ENCODE measurements at places on chromosomes 2 and 18.

DNA sequence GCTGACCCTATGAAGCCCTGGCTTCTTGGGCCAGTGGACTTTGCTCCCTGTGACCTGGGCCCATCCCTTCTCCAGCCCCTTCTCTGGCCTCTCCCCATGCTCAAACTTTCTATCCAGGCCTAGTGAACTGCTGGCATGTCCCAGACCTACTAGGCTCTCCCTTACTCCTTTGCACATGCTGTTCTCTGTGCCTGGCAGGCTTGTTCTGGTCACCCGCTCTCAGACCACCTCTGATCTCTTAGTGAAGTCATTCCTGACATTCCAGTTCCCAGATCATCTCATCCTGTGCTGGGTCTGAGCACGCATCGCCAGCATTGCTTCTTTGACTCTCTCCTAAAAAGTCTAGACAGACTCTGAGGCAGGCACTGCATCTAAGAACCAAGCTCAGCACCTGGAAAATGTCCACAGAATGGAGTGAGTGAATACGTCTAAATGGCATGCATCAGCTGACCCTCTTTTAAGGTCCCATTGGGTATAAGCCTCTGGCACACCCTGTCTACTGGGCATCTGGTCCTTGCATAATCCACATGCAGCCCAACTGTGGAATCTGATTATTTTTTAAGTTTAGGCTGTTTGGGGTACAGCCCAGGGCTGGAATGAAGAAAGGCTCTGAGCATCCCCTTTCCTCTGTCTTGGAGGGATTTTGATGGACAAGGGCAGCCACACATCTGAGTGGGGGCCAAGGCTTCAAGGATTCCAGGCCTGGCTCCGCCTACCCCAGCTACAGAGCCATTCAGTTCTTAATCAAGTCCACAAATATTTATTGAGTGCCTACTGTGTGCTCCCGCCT, 130.6 kb upstream of the HAAO start:
- no peak for DNase-seq

DNA sequence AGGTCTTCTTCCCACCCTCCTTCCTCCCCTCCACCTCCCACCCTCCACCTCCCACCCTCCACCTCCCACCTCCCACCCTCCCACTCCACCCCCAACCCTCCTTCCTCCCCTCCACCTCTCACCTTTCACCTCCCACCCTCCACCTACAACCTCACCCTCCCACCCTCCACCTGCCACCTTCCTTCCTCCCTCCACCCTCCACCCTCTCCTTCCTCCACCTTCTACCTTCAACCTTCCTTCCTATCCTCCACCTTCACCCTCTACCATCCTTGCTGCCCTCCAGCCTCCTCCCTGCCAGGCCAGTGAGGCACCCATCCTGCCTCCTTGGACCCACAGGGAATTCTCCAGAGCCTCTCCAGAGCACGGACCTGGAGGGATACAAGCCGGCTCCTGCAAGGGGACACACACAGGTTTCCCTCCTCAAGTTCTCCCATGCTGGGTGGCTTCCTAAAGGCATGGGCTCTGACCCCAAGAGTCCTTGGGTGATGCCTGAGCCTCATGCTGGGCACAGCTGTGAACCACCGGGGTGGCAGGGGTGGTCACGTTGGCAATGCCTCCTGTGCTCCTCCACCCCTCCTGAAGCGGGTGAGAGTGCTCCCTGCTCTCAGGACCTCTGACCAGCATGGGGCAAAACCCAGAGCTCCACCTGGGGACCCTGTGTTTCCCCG, 293.0 kb downstream of the NDUFA10 start:
- no peak for DNase-seq

- DNase-seq: no peak
Measured at GRCh38 chr18:76995896-76996295, 136.7 kb downstream of the MBP start.

DNA sequence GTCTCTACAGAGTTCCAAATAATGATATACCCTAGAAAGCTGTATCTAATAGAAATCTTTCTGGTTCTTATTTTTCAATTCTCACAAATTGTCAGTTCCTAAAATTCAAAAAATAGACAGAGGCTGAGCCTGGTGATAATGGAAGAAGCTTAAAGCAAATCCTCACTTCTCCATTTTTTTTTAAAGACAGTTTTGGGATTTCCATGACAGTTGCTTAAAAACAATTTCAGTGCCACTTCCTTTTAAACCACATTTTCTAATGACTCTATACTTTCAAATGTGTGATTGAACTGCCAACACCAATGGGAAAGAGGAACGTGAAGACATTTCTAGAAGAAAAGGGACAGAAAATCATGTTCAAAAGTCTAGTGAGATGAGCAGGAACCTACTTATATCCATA, 4.0 kb downstream of the GKN2 start:
- no peak for DNase-seq

- DNase-seq: no peak
Measured at GRCh38 chr2:233117811-233118647, 57.9 kb downstream of the INPP5D start.

- peak; percentile 11 for DNase-seq
Measured at GRCh38 chr2:219247678-219248642, 2.7 kb downstream of the STK16 start.

- no peak for DNase-seq
Measured at GRCh38 chr2:238685713-238686112, 162.2 kb upstream of the TWIST2 start.

- peak; percentile 62 for DNase-seq
Measured at GRCh38 chr2:172864182-172864581, 128.5 kb downstream of the RAPGEF4 start.

GRCh38 chr18:666177-666576, 8.7 kb downstream of the TYMS start:
- DNase-seq: peak; percentile 39

- DNase-seq: no peak
Measured at GRCh38 chr2:61887717-61888266, 664 bp downstream of the CCT4 start.

- DNase-seq: no peak
Measured at GRCh38 chr18:49935215-49935614, 121.9 kb upstream of the ACAA2 start.

DNA sequence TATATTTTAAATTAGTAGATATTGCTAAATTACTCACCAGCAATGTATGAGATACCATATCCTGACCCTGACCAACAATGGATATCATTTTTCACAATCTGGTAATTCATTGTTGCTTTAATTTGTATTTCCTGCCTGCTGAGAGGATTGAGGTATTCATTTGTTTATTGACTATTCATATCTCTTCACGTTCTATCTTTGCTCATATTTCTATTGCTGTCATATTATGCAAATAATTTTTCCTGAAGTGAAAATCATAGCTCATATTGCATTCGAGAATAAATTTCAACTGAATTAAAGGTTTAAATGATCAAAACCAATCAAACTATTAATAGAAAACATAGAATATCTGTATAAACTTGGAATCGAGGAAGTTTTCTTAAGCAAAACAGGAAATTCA, 31.0 kb downstream of the INO80D start:
- no peak for DNase-seq

- no peak for DNase-seq
Measured at GRCh38 chr2:23618794-23619530, 234.0 kb downstream of the KLHL29 start.

DNA sequence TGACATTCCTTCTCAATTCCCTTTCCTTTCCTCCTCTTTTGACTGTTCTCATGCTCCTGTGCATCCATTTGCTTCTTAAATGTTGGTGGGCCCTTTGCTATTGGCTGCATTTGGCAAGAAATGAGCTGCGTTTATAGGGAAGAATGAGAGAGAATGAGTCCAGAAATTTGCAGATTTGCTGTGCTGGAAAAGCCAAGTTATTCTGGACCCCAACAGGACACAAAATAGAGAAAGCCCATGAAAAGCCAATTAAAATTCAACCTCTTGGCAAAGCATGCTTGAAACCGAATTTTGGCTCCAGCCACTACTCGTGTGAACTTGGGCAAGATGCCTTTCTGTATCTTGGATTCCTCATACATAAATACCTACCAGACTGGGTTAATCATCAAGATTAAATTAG, 1.3 kb upstream of the SCLY start:
- DNase-seq: no peak

DNA sequence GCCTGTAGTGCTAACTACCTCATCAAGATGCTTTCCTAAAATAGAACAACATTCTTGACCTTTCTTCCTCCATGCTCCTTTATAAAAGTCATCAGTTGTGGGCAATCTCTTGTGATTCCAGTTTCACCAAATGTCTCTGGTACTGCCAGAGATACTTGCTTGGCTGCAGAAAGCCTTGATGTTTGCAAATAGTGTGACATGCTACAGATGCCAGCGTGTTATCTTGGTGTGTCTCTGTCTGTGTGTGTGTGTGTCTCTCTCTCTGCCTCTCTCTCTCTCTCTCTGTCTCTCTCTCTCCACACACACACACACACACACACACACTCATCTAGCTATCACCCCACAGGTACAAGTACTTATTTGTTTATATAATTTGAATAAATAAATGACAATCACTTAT, 146.9 kb downstream of the CCDC102B start:
- no peak for DNase-seq

- no peak for DNase-seq
Measured at GRCh38 chr2:72135921-72136320, 11.7 kb downstream of the CYP26B1 start.
